Lower leg skin (tissue), 4 donors: ENCODE measurements at places on chromosomes 5 and 9. TPM values are rescaled to one million over a fixed set of nuclear protein-coding genes. Genes with fewer than 3 reads are reported as not detected.

GRCh38 chr9:109421026-109421970, 76.8 kb downstream of the PTPN3 start:
- no peak for DNase-seq

GRCh38 chr9:132341177-132341840, 13.5 kb downstream of the SETX start:
- no peak for DNase-seq

The FOXD4L3 gene
- total RNA-seq, result not detected

The KCNMB1 gene
- total RNA-seq, result 0.55 TPM

DNA sequence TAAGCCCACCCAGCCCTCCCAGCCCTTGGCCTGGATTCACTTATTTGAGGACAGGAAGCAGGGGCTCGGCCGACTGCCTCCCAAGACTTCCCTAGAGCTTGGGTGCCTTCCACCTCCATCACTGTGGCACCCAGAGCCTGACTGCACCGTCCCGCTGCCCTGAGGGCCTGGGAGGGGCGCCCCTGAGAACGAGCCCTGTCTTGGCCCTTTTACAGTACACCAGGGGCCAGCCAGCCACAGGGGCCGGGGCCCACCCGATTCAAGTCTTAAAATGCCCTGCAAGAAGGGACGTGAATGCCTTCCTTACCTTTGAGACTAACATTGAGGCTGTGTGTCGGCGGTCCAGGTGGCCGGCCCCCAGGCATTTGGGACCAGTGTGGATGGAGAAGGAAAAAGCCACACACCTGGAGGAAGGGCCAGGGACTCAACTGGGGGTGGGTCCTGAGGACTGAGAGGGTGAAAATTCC, 16.8 kb downstream of the FAM78A start:
- DNase-seq, result no peak
